ENCODE measurements at places on chromosomes 7 and 10. TPM values are rescaled to one million over a fixed set of nuclear protein-coding genes. Genes with fewer than 3 reads are reported as not detected.

DNA sequence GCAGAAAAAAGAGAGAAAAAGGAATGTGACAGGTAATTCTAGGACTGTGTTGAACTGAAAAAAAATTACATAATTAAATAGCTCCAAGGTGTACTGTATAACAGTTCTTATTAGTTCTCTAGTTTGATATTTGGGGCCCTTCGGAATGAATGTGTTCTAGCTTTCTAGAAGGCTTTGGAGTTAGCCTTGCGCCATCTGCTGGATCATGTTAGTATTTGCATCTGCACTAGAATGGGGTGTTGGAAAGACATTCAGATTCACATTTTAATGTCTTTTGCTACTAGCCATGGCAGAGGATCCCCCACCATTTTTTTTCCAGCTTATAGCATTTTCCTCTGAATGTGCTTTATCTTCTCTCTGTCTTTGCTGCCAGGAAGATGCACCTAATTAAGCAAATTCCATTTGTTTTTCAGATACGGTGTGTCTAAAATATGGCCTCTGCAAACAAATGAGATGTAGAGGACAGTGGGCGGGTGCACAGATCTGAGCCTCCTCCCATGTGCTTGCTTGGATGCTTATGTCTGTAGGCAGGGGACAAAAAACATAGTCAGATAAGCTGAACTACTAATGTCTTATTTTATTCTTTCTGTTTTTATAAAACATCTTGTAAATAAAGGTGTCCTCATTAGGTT is 238.5 kb downstream of the PHF14 start:
- peaks cover 14% of the 10 kb centered on the region for H3K27me3 ChIP-seq
- H3K36me3 ChIP-seq: no peaks in the 10 kb centered on the region
- peak; percentile 46 for DNase-seq

- no peaks in the 10 kb centered on the region for H3K27me3 ChIP-seq
- H3K4me3 ChIP-seq: no peak overlapping the region
- H3K4me1 ChIP-seq: no peaks in the 10 kb centered on the region
- no peaks in the 10 kb centered on the region for H3K36me3 ChIP-seq
- no peak overlapping the region for H3K27ac ChIP-seq
These were observed 104.3 kb downstream of the BBS9 start for GRCh38 chr7:33233659-33234058.

DENND2A gene
- not detected for total RNA-seq

PAX4 gene
- not detected for total RNA-seq
